ENCODE measurements at places on chromosomes 7 and 10.
A peak's percentile ranks its signal among the peaks of the same experiment; 100 is the strongest.

DNA sequence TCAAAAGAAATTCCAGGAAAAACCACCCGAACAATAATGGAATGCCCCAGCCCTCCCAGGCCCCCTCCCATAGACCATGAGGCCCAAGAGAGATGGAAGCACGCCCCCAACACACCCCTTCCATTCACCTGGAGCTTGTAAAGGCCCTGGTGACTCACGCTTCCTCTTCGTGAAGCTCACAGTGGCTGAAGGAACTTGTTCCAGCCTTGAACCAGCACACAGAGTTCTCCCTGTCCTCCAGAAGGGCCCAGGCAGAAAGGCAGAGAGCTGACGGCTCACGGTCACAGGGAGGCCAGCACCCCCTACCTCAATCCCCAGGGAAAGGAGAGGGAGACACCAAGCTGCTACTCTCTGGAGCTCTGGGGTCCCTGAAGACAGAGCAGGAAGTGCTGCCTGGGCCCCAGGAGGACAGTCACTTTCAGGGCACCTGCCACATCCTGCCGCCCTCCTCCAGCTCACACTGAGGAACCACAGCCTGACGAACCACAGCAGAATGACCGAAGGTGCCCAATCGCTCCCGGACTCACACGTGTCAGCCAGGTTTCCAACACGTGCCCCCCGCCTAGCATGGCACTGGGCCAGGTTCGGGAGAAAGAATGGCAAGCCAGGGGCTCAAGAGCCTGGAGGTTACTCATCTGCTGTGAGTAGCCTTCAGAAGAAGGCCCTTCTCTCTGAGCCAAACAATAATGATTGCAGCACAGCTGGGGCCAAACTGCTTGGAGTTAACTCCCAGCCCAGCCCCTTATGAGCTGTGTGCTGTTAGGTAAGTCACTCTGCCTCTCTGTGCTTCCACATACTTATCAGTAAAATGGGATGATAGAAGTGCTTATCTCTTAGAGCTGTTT is 52.8 kb downstream of the DLG5 start:
- DNase-seq = no peak

GRCh38 chr10:89301721-89302445 is at the start of gene IFIT2:
Gene IFIT2, plus strand, starts transcription at chr10:89302046. Its CDS starts 78 bp downstream, at chr10:89302124.
- peak; percentile 25 for DNase-seq

- no peak for DNase-seq
These were observed 62.2 kb downstream of the NAMPT start for GRCh38 chr7:106222545-106222944.

DNA sequence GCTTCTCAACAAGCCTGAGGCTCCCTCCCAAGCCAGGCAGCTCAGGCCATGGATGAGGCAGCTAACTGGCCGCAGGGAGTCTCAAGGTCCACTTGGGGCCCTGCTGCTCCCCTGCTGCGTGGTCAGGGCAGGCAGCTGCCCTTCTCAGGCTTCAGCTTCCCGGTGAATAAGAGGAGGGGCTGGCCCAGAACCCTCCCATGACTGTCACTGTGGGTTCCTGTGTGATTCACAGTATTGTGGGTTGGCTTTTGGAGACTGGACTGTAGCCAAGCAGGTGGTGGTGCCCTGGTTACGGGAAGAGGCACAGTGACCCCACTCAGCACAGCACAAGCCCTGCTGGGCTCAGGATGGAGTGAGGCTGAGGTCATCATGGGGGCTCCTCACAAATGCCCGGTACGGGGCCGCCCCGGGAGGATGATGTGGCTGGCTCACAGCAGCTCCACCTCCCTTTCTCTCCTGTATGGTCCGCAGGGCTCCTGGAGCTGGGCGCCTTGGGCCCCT is 189.8 kb downstream of the HECW1 start:
- peak; percentile 57 for DNase-seq

GRCh38 chr10:58531084-58531695 is 18.5 kb downstream of the BICC1 start:
- peak; percentile 46 for DNase-seq

GRCh38 chr10:83990126-83990525 is 149.2 kb upstream of the GHITM start:
- no peak for DNase-seq

GRCh38 chr10:35415505-35415904 is 79.2 kb downstream of the CCNY start:
- DNase-seq = no peak

DNA sequence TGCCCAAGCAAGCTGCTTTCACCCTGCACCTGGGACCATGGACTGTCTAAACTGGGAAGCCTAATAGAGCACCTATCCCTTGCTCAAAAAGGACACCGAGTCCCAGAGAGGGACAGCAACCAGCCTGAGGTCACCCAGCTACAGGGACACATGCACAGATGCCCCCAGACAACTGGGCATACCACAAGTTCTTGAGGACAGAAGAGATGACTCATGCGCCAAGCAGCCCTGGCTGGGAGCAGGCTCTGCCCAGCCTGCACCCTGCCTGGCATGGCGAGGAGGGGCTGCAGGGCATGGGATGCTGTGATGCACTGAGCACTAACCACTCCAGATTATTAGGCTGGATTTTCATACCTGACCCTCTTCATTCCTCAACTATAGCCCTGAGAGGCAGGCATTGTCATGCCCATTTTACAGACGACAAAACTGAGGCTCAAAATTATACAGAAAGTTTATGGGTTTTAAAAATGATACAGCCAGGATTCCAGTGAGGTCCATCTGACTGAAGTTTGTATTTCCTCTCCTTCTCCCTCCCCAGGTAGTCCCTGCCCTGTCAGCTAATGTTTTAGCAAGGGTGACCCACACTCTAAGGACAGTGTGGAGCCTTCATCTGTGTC is 289.3 kb upstream of the ZMIZ1 start:
- DNase-seq = no peak
